Tibial nerve (tissue), 4 donors: ENCODE measurements at places on chromosomes 12 and 14. TPM values are rescaled to one million over a fixed set of nuclear protein-coding genes. Genes with fewer than 3 reads are reported as not detected.

CSAD gene
- 84.3 TPM for total RNA-seq

- DNase-seq, result no peak
Observed at GRCh38 chr12:13099844-13100604, 3.4 kb downstream of the GSG1 start.

GRCh38 chr12:130117233-130117632 is 45.0 kb upstream of the FZD10 start:
- no peak for DNase-seq

DNA sequence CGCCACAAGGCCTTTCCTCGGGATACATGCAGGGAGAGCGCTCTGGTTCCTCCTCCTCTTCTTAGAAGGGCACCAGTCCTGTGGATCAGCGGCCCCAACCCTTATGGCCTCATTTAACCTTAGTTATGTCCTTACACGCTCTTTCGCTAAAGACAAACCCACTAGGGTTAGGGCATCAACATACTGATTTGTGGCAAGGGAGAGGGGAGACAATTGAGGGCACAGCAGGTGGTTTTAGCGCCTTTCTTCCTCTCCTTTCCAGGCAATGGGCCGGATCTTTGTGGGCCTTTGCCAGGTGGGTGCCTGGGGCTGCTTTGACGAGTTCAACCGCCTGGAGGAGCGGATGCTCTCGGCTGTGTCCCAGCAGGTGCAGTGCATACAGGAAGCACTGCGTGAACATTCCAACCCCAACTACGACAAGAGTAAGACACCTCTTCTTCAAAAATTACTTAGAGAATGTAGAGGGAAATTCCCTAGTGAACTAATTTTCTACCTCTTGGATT is 43.6 kb downstream of the DYNC1H1 start:
- no peak for DNase-seq

DNA sequence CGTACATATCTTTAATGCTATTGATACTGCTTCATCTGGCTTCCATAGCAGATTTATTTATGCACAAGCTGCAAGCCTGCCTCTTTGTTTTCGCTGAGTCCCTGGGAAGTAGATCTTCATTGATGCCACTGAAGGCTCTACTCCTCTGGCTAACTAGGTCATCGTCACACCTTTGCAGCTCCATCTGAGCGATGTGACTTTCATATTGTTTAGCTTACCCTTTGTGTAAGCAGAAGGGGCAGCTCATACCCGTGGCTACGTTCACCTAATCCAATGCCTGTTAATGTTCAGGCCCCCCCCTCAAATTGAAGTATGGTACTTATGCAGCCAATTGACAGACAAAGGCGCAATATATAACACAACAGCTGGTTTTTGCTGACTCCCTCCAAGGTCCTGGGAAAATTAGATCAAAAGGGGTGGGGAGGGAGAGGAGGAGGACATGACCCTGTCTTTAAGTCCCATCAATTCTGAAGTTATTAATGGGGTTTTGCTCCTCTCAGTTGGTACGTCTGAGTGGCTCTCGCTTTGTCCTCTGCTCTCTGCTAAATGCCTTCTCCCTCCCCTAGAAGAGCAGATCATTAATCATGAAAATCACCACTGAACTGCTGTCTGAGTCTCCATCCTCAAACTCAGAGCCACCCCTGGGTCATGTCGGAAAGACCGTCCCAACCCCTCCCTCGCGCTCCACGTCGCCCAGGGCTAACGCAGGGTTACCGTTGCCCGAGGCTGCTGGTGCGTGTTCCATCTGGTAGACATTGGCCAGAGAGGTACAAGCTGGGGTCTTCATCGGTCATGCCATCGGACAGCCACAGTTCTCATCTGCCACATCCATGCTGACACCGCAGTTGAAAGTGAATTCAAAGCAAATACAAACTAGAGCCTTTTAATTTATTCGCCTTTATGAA is 128.8 kb downstream of the ADGRD1 start:
- no peak for DNase-seq

- DNase-seq, result no peak
Observed at GRCh38 chr14:21096978-21097635, 1.3 kb downstream of the ZNF219 start.

KRT82 gene
- total RNA-seq, result not detected

DNA sequence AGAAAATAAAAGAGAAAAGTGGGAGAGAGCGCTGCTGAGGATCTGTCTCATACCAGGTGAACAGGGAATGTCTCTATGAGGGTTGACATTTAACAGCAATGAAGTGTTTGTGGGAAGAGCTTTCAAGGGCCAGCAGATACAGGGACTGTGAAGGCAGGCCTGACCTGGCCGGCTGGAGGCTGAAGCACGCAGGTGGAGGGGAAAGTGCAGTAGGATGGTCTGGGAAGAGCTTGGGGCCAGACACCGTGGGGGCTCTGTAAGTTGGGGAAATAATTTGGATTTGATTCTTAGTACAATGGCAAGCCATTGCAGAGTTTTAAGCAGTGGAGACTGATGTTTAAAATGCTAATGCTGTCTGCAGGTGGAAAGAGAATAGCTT is 23.8 kb upstream of the DHRS2 start:
- DNase-seq, result no peak

DNA sequence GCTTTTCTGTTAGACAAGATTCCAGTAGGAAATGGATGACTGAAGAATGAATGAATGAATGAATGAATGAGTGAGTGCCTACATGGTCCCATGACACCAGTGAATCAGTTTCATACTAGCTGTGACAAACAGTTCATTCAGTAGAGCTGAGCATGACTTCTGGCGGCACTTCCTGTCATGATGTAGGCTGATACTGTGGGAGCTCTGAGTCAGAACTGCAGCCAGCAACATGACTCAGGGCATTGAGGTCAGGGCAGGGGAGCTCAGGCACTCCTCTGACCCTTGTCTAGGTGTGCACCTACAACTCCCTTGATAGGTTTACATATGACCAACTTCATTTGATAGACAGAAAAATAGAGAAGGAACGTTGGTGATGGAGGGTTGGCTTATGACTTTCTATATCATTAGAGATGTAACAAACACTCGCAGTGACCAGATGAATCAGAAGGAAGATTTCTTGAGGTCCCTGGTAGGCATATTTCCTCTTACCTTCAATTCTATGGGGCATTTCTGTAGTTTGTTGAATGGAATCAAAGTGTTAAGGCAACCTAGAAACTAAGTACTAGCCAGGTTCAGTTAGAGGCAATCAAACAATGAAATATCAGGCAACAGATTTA is 139.3 kb upstream of the ARHGAP5 start:
- DNase-seq, result peak; percentile 46

GRCh38 chr14:91125271-91125660 is 11.4 kb downstream of the DGLUCY start:
- DNase-seq, result no peak

DNA sequence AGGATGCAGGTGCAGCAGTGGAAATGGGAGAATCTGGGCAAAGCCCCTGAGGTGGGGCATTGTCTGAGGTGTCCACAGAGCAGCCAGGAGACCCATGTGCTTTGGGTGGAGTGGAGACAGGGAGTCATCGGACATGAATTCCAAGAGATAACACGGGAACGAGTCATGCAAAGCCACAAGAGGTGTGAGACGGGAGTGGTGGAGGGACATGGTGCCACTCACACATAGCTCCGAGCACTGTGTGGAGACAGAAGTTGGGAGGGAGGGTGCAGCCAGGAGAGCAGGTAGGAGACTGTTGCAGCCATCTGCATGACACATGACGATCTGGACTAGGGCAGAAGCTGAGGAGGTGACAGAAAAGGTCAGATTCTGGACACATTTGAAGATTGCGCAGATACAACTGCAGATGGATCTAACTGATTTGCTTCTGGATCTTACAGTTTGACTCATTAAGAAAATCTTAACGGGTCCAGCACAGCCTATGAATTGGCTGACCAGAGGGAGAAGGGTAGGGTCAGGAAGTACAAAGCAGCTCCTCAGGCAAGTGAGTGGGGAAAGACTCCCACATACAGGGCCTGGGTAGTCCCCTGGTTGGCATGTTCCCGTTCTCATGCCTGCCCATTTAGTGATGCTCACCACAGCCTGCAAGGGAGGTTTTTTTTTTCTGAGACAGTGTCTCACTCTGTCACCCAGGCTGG is 379.8 kb downstream of the FUT8 start:
- no peak for DNase-seq

- DNase-seq, result no peak
Observed at GRCh38 chr12:27772328-27773049, 7.5 kb upstream of the KLHL42 start.

- DNase-seq, result no peak
Observed at GRCh38 chr12:109734219-109735000, 20.8 kb downstream of the FAM222A start.

DNA sequence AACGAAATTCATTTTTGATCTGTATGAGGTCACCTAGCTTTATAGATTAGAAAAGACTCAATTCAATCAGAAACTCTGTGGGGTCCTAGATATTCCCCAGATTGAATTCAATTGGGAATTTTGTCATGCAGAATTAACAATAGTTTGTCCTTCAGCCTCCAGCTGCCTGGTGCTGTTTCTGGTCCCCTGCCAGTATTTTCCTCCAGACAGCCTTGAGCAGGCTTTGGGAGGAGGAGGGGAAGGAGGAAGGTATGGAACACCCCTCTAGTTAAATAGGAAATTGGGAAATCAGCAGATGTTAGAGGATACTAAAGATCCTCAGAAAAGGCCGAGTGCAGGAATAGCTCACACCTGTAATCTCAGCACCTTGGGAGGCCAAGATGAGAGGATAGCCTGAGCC is 10.6 kb downstream of the GRIP1 start:
- no peak for DNase-seq

- DNase-seq, result peak; percentile 17
Observed at GRCh38 chr12:69239922-69240630, 707 bp downstream of the CPSF6 start.

DNA sequence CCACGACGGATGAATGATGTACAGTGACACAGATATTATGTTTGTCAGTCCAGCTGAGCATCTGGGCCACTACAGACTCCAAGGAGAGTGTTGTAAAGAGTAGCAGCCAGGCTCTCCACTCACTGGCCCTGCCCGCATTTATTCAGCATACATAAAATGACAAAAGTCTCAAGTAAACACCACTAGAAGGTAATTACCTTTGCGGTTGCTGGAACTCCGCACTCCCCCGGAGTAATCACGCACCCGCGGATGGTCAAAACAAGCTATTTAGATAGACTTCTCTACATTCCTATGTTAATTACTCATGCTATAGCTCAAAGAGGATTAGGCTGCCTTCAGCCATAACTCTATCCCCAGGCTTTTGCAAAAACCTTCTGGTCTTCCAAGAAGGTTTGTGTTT is 18.8 kb upstream of the STRAP start:
- no peak for DNase-seq

GRCh38 chr12:19323805-19324204 is 115.5 kb upstream of the AEBP2 start:
- no peak for DNase-seq

DNA sequence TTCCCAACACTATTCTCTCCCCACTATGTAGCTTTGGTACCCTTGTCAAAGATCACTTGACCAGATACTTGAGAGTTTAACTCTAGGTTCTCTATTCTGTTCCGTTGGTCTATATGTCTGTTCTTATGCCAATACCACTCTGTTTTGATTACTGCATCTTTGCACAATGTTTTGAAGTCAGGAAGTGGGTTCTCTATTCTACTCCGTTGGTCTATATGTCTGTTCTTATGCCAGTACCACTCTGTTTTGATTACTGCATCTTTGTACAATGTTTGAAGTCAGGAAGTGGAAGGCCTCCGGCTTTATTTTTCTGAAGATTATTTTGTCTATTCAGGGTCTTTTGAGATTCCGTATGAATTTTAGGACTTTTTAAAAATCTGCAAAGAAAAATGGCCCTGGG is 2.7 kb upstream of the NDUFA12 start:
- DNase-seq, result no peak

DNA sequence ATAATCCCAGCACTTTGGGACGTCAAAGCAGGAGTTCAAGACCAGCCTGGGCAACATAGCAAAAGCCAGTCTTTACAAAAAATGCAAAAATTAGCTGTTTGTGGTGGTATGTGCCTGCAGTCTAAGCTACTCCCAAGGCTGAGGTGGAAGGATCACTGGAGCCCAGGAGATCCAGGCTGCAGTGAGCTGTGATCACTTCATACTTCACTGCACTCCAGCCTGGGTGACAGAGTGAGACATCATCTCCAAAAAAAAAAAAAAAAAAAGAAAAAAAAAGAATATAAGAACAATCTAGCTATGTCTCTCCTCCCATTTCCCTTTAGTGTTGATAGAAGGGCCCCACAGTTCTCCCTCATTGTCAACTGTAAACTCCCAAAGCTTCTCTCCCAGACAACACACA is 3.5 kb upstream of the BCAT1 start:
- no peak for DNase-seq

- no peak for DNase-seq
Observed at GRCh38 chr12:126385785-126386184, 1320.5 kb downstream of the AACS start.

GRCh38 chr14:56810147-56810719 is at the start of gene OTX2:
Gene OTX2 (minus strand): TSS chr14:56810479. CDS start chr14:56805456, 5,023 bp downstream.
- DNase-seq, result no peak

MYO1A gene
- total RNA-seq, result not detected

DNA sequence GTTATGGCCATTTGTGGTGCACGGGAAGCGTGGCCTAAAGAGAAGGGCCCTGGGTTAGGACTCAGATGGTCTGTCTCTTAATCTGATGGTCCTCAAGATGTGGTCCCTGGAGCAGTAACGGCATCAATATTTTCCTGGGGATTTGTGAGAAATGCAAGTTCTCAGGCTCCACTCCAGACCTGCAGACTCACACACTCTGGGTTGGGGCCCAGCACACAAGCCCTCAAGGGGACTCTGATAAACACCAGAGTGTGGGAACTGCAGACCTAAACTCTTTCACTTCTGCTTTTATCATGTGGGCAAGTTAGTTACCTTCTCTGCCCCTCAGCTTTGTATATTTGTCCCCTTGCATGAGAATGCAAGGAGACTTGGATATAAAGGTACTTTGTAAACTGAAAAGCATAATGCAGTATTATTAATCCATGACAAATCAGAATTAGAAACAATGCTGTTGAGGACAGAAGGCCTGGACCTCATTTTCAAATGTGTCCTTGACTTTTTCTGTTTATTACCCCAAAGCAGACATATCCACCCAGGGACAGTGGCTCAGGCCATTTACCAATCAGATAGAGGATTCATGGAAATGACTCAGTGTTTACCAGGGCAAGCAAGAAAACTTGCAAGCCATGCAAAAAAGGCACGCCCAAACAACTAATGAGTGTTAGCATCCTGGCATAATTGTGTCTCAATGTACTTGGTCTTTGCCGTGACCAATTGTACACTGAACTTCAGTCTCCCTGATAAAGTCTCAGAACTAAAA is 157.0 kb downstream of the ASCL1 start:
- DNase-seq, result no peak

NID2 gene
- total RNA-seq, result 61.4 TPM

TMEM132D gene
- total RNA-seq, result under 0.01 TPM

KRT6C gene
- not detected for total RNA-seq

FAM181A gene
- not detected for total RNA-seq
